Stimulated activated CD4-positive, alpha-beta T cell treated with anti-CD3 and anti-CD28 coated beads, TNF-alpha, amount 100 ng/mL, for 24 hours (primary cell): ENCODE measurements at places on chromosomes 13 and 19.
A peak's percentile ranks its signal among the peaks of the same experiment; 100 is the strongest.

DNA sequence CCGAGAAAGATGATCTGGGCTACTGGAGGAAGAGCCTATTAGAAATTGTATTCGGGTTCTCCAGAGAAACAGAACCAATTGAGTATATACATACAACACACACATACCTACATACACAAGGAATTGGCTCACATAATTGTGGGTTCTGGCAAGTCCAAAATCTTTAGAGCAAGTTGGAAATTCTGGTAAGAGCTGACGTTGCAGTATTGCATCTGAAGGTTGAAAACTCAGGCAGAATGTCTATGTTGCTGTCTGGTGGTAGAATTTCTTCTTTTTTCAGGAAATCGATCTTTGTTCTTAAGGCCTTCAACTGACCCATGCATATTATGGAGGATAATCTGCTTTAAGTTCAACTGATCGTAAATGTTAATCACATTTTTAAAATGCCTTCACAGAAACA, 15.5 kb upstream of the OLFM4 start:
- no peak for DNase-seq

- DNase-seq: no peak
Measured at GRCh38 chr19:1079566-1080111, 12.7 kb downstream of the ARHGAP45 start.

DNA sequence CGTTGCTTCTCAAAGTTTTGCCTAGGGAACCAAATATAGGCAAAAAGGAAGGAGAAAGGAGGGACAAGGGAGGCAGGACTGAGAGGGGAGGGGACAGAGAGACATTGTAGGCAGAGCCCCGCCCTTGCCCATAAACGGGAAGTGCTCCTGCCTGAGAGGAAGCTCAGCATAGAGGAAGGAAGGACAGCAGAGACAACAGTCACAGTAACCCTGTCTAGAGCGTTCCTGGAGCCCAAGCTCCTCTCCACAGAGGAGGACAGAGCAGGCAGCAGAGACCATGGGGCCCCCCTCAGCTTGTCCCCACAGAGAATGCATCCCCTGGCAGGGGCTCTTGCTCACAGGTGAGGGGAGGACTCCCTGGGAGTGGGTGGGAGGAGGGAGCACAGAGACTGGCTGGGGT, at the start of gene CEACAM21:
Gene CEACAM21 (plus strand): TSS at position 169 of the 400 bp plus-strand sequence. CDS start 109 bp downstream, at position 278.
- DNase-seq: peak; percentile 40

GRCh38 chr19:5141129-5141849, 172.4 kb downstream of the KDM4B start:
- DNase-seq: no peak

- no peak for DNase-seq
Measured at GRCh38 chr19:38413416-38413815, 10.5 kb downstream of the FAM98C start.

DNA sequence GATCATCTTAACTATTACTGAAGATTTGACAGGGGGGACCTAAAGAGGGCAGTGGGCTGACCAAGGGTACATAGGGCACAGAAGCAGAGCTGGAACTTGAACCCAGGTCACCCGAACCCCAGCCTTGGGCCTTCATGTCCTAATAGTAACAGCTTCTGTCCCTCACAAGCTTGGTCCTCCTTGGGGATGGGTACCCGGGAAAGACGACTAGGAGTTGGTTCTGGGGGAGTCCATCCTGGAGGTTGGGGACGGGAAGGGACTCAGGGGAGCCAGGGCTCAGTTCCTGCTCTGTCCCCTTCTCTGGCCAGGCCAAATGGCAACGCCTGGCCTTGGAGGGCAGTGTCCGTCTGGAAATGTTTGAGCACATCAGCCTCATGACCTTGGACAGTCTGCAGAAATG, 39.6 kb upstream of the CYP4F8 start:
- DNase-seq: no peak

DNA sequence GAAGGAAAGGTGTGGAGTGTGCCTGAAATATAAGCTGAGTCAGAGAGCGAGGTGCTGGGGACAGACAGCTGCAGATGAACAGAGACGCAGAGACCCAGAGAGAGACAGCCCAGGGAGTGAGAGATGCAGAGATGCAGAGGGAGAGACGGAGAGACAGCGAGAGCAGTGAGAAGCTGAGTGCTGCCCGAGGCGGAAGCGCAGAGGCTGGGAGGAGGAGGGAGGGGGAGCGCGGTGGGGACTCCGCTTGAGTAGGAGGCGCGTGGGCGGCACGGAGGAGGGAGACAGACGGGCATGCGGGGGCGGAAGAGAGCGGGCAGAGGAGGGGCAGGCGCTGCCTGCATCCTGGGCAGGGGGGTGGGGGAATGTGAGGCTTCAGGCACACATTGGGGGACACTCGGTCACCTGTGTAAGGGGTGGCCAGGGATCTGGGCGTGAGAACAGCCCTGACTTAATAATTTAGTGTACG, 25.7 kb downstream of the SLC8A2 start:
- peak; percentile 32 for DNase-seq

GRCh38 chr13:98664924-98665637, 87.4 kb downstream of the SLC15A1 start:
- no peak for DNase-seq

GRCh38 chr19:14495672-14496028, 277 bp downstream of the GIPC1 start:
- no peak for DNase-seq

DNA sequence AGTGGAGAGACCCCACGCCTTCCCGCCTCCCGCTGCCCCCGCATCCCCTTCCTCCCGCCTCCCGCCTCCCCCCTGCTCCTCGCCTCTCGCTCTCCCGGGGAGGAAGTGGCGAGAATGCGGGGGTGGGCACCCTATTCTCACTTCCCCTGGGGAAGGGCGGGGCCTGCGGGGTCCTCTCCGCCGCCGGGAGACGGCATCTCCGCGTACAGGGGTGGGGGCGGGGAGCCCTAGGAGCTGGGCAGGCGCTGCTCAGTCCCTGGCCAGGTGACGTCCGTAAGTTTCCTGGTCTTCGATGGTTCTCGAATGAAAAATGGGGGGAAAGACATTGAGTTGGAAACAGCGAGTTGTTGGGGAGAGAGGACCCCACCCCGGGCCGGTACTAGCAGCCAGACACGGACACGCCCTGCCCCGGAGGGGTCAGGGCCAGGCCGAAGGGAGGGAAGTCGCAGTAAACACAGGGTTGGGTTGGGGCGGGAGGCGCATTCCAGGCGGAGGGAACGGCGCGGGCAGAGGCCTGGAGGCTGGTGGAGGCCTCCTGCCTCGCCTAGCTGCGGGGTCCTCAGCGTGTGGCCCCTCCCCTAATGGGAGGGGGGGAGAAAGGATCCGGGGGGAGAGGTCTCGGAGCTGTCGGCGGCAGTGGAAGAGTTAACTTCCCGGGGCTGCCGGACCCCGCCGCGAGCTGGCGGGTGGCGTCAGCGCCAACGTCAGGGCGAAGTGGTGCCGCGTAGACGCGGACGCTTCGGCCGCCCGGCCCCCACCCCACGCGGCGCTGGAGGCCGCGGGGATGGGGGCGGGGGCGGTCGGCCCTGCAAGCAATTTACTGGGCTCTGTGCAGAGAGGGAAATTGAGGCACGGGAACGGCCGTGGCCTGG, 10.4 kb upstream of the JUND start:
- DNase-seq: peak; percentile 92

- DNase-seq: no peak
Measured at GRCh38 chr13:36418022-36418805, 14.1 kb upstream of the CCNA1 start.
